Left colon (tissue), 2 donors: ENCODE measurements at places on chromosomes 2 and 18. TPM values are rescaled to one million over a fixed set of nuclear protein-coding genes. Genes with fewer than 3 reads are reported as not detected.

LTBP1 gene
- total RNA-seq, result 24.8 TPM

ANKRD30B gene
- total RNA-seq, result 0.24 TPM

NYAP2 gene
- total RNA-seq, result not detected

- DNase-seq, result no peak
These were observed 111.6 kb upstream of the PIEZO2 start for GRCh38 chr18:11260961-11261461.

GRCh38 chr2:169146220-169146619 is 76.9 kb downstream of the DHRS9 start:
- DNase-seq, result no peak

DNA sequence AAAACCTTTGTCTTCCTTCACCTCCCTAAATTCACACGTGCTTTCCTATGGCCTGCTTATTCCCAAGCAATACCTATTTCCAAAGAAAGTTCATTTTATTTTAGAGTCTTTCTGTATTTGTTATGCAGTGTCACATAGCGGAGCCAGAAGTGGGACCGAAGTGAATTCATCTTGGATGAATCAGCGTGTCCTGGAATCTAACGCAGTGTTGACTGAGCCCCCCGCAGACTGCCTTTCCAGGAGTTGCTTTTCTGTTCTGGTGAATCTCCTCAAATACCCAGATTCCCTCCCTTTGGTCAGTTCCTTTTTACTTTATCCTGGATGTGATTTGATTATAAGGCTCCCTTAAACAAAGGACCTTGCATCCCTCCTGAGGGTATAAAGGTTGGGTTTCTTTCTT is 10.8 kb downstream of the ALPP start:
- DNase-seq, result no peak

- DNase-seq, result no peak
These were observed 5.0 kb downstream of the AP1S3 start for GRCh38 chr2:223832241-223832903.
